Activated naive CD8-positive, alpha-beta T cell treated with anti-CD3 and anti-CD28 coated beads, Interleukin-2, amount 50 U/mL, for 24 hours (primary cell): ENCODE measurements at places on chromosomes 3 and 15.

DNA sequence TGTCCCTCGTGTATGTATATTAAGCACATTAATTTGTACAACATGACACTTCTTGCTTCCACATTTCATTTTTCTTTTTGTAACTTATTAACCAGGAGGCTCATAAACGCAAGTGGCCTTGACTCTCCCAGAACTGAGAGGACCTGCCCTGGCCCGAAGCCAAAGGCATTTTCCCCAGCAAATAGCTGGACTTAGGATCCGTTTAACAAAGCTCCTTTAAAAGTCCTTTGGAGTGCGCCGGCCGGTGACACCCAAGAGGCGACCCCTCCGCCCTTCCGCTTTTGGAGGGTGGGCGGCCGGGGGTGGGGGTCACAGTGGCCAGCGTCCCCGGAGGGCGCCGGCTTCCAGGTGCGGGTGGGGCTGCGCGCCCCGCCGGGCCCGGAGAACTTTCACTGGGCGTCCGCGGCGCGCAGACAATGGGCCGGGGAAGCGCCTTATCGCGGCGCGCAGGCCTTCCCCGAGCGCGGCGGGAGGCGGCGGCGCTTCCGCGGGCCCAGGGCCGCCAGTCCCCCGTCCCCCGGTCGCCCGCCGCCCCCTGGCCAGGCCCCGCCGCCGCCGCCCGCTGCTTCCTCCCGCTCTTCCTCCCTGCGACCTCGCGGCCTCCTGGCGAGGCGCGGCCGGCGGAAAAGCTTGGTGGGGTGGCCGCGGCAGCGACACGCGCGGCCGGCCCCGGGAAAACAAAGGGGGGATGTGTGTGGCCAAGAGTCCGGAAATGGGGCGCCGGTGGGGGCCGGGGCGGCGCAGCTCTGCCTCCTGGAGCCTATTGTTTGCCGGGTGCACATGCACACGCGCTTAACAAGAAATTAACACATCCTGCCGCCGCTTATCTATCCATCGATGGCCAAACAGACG, 613.4 kb downstream of the MCTP2 start:
- peak; percentile 9 for DNase-seq

- DNase-seq, result no peak
Observed at GRCh38 chr3:64067506-64068346, 44.4 kb upstream of the PSMD6 start.

- DNase-seq, result no peak
Observed at GRCh38 chr15:70246623-70247220, 149.0 kb upstream of the TLE3 start.

DNA sequence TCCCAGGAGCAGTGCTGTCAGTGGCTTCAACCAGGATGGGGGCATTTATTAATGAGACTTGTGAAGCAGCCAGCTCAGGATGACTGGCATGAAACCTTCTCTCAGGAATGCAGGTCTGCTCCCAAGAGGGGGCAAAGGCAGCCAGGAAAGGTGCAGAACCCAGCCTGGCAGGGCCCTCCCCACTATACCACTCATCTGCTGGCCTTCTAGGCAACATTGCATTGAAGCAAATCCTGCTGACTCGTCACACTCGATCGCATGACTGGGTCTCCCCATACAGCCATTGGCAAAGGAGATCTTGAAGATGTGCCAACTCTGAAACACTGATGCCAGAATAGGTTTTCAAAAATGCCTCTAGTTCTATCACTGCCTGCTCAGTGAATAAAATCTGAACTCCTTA, 65.7 kb upstream of the CMTM7 start:
- DNase-seq, result no peak

DNA sequence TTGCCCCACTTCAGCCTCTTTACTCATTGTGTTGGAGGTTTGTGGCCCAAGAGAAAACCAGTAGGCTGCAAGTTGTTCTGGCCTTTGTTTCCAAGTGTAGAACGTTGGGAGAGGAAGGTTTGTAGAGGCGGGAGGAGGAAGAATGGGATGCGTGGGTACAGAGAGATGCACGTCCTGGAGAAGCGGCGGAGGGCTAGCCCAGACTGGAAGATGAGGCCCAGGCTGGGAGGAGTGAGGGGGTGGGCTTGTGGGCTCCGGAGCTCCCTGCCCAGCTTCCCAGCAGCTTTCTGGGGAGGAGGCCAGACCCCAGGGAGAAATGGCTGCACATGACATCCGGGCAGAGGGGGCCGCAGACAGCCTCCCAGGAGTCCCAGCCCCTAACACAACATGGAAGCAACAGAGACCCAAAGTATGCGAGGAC, 5.3 kb downstream of the PLA2G4F start:
- DNase-seq, result no peak
